ENCODE measurements at places on chromosomes 12 and 14.

DNA sequence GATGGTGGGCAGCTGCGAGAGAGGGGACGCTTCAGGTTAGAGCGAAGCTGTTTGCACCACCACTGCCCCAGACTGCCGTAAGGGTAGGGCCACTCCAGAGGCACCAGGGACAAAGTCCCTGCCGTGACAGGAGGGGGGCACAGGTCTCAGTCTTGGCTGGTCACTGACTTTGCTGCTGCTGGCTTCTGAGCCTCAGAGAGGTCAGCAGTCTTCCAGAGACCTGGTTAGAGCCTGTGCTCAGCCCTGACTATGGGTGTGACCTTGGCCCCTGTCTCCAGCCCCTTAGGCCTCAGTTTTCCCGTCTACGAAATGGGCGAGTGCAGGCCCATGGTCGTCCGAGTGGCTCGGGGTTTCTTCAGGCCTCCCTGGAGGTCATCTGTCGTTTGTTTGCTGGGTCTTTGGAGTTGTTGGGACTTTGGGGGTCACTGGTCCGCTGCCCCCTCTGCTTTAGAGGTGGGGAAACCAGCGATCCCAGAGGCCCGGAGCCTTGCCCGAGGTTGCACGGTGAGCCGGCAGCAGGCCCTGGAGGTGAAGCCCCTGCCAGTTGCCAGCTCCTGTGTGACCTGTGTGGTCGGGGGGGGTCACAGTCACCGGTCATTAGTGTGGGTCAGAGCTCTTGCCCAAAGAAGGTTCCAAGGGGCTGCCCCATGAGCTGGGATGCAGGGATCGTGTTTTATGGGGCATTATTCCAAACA lies 15.3 kb downstream of the MEG3 start:
- no peak for DNase-seq

GRCh38 chr12:47422611-47423010 lies 283.2 kb downstream of the RPAP3 start:
- no peak for DNase-seq

- DNase-seq = no peak
Measured at GRCh38 chr12:13203034-13203922, 6.8 kb downstream of the EMP1 start.

DNA sequence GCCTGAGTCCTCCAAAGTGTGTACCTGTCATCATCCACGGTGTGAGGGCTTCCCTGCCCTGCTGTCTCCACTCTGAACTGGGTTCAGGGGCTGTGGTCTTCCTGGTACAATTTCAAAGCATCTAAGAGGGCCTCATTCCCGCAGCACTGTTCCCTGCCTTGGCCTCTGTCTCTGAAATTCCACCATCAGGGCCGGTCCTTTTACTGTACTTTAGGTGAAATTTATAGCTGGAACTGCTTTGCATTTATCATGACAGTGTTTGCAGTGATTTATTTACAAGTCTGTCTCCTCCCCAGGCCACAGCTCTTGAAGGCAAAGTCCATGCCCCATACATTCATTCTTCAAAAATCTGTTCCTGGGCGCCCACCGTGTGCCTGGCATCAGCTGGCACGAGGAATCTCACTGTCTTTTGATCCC lies 36.9 kb upstream of the NCOR2 start:
- no peak for DNase-seq

DNA sequence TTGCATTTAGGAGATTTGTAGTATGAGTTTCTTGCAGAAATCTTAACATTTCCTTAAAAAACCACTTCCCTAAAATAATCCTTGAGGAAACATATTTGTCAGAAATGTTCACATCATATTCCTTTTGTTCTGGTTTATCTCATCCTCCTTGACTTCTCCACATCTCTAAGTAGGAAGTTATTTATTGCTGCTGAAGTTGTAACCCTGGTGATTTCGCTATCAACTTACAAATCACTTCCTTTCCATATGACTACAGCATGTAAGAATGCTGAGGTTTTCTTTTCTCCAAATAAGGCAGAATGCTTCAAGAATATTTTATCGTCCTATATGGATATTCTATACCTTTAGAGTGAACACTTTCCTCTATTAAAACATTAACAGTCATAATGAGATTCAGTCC lies 751.7 kb downstream of the NRXN3 start:
- DNase-seq = no peak

DNA sequence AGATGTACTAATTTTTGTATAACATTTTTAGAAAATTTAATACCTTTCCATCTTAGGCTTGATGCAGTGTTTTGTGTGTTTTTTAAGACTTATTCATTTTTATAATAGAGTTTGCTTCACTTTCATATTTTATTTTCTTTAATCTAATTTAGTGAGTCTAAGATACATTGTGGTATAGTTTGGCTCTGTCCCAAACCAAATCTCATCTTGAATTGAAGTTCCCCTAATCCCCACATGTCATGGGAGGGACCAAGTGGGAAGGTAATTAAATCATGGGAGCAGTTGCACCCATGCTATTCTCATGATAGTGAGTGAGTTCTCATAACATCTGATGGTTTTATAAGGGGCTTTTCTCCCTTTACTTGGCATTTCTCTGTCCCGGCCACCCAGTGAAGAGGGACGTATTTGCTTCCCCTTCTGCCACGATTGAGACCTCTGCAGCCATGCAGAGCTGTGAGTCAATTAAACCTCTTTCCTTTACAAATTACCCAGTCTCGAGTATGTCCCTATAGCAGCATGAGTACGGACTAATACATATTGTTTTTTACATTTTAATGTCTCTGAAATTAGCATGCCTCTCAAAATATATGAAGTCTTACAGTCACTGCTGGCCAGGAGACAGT lies 34.9 kb downstream of the GABARAPL1 start:
- DNase-seq = no peak

DNA sequence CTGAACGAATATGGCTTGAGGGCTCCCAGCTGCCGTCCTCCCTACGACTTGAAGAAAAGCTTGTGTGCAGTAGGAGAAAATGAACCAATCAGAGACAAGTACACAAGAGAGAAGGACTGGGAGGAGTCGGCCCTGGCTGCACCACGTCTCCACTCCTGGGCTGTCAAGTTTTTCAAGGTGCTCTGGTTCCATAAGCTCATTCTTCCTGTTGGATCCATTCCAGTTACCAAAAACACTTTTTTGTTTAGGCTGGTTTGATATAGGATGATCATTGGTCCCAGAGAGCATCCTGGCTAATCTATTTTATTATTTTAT lies 2.8 kb upstream of the A2ML1 start:
- DNase-seq = peak; percentile 39

DNA sequence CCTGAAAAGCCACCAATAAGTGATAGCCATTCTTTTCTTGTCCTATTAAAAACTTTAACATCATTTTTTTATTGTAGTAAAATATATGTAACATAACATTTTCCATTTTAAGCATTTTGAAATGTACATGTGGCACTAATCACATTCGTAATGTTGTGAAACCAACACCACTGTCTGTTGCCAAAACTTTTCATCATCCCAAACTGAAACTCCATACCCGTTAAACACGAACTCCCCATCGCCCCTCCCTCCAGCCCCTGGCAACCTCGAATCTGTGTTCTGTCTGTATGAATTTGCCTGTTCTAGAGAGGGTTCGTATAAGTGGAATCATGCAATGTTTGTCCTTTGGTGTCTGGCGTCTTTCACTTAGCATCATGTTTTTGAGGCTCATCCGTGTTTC lies 75.9 kb downstream of the CCDC92 start:
- DNase-seq = no peak

DNA sequence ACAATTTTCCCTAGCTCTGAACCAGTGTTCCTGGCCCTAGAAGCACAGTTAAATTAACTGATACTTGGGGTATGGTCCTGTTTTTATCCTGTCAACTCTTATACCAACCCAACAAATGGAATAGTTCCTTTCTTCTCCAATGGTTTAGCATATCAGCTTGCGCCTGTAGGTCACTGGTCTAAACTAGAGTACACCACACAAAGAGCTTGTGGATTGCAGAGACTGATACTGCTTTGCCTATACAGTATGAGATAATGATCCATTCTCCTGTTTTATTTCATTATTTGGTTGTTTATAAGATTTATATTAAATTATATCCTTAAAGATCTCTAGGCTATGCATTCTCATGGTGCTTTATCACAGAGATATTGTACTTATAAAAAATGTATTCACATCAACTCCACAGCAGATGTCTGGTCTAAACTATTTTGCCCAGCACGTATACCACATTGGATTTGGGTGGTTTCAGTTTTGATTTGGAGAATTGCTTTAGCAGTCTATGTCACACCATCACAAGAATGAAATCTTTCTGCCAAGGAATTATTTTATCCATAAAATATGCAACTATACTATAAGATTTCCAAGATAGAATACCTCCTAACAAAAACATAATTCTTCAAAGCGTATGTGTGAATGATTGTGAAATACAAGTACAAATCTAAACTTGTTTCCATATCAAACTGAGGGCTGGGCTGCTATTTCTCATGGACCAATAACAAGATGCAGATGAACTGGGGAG lies 142.1 kb downstream of the SLC16A7 start:
- no peak for DNase-seq
